Stimulated activated CD4-positive, alpha-beta T cell treated with anti-CD3 and anti-CD28 coated beads, Interleukin-2, amount 100 ng/mL, for 48 hours (primary cell): ENCODE measurements at places on chromosomes 2 and 18.

DNA sequence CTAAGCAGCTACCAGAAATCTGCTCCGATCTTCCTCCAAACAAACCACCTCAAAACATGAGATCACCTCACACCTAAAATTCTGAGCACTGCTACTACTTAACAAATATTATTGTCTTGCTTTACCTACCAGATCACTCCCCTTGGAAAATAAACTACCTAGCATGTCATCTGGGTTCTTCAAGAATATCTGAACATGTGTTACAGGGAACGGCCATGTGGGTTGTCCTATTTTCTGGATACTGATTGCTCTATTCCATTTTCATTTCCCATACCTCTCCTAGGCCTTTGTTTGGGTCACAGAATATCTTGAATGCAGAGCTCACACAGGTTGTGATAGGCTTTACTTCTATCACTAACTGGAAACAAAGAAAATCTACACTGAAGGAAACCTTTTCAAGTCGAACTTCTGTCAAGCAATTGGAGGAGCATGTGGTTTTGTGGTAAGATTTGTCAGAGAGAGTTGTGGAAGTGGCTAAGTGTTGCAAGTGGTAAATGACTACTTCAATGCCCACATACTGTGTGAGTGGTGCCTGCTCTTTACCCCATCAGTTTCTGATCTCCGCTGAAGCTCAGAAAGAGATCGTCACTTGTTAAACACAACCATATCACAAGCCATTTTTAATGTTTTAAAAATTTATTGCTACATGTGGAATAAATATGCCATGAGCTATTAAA, 739.1 kb upstream of the ZEB2 start:
- no peak for DNase-seq

DNA sequence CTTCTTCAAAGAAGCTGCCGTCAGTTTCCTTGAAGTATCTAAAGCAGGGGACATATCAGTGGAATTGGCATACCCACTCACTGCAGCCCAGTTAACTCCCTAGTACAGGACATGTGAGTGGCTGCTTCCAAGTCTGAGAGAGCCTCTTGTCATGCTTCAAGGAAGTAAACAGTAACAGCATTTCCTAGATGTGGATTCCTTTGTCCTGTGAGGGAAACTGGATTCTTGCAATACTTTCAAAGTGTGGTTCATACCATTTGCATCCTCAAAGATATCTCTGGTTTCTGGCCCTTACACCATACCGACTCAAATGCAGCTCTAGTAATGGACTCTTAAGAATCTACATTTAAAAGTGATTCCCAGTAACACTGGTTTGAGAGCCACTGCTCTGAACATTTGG, 87.2 kb downstream of the ESCO1 start:
- no peak for DNase-seq

- DNase-seq, result no peak
Measured at GRCh38 chr2:235765181-235765820, 271.5 kb downstream of the AGAP1 start.

DNA sequence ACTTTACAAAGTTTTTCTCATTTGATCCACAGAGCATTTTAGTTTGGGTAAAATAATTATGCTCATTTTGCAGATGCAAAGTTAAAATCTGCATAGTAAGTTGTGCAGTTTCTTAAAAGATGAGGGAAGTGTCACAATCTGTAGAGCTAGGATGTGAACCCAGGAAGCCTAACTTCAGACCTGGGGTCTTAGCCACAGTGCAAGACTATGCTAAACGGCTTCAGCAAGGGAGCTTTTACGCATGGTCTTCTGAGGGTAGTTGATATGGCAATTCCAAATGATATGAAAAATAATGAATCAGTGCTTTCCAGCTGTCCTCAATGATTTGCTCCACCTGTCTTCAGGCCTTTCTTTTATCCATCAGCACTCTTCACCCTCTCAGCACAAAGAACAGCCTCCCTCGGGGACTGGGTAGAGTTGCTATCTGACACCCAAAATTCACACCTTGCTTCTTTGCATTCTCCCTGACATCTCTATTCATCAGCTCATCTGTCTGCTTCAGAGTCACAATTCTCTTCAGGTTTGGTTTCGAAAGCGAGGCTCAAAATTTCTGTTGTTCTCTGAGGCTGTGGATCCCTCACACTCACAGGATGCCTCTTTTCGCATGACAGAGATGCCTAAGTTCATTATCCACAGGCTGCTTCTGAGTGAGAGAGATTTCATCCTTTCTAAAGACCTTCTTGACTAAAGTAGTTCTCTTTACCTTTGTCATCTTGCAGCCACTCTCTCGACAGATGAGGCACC, 302.5 kb downstream of the NRXN1 start:
- DNase-seq, result no peak

- DNase-seq, result no peak
Measured at GRCh38 chr18:78169174-78169864, 810.3 kb upstream of the SALL3 start.

GRCh38 chr18:68992719-68993482, 195.0 kb downstream of the CCDC102B start:
- no peak for DNase-seq

- DNase-seq, result no peak
Measured at GRCh38 chr2:136243638-136244535, 125.9 kb upstream of the CXCR4 start.

DNA sequence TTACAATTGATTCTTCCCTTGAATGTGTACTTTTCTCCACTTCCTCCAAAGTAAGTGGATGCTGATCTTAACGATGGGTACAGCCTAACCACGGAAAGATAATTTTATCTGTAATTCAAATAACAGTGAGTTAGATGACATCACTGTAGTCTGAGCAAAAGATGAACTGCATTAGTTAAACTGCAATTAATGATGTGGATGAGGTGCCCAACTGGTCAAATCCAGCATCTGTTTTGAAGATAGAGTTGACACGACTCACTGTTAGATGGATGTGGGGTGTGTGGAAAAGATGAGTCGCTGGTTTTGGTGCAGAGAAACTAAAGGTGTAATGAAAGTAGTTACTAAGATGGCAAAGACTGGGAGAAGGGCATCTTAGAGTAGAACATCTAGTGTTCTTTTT, 270.5 kb upstream of the MEIS1 start:
- DNase-seq, result no peak

DNA sequence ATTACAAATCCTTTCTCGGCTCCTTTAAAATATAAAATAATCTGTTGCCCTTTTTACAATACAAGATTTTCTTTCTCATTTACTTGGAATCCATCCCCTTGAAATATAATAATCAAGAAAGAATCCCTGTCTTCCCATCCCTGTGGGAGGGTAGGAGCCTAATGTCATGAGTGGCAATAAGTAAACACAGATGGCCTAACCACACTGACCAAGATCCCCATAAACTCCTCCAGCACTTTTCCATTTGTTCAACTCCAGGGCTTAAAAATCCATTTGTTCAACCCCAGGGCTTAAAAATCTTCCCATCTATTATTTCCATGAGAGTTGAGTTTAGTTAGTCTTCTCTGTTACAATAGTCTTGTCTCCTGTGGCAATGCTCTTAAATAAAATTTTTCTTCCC, 297.6 kb downstream of the CDH7 start:
- DNase-seq, result no peak

DNA sequence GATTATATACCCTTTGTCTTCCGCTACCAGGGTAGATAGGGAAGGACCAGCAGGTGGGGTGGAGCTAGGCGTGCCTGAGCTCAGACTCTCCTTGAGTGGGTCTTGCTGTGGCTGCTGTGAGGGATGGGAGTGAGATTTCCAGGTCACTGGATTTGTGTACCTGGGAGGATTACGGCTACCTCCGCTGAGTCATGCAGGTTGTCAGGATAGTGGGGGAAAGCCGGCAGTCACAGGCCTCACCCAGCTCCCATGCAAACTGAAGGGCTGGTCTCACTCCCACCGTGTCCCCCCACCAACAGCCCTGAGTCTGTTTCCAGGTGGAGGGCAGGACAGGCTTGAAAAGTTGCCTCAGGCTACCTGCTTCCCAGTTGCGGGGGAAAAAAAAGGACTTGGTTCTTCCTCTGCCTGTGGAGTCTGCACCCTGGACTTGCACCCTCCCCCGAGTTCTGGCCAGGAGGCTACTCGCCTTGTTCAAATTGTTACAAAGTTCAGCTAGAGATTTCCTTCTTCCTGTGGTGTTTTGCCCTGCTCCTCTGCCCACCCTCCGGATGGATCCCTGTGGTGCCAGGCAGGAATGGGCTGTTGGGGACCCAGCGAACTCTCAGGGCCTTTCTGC, 268.3 kb downstream of the VAPA start:
- DNase-seq, result no peak

DNA sequence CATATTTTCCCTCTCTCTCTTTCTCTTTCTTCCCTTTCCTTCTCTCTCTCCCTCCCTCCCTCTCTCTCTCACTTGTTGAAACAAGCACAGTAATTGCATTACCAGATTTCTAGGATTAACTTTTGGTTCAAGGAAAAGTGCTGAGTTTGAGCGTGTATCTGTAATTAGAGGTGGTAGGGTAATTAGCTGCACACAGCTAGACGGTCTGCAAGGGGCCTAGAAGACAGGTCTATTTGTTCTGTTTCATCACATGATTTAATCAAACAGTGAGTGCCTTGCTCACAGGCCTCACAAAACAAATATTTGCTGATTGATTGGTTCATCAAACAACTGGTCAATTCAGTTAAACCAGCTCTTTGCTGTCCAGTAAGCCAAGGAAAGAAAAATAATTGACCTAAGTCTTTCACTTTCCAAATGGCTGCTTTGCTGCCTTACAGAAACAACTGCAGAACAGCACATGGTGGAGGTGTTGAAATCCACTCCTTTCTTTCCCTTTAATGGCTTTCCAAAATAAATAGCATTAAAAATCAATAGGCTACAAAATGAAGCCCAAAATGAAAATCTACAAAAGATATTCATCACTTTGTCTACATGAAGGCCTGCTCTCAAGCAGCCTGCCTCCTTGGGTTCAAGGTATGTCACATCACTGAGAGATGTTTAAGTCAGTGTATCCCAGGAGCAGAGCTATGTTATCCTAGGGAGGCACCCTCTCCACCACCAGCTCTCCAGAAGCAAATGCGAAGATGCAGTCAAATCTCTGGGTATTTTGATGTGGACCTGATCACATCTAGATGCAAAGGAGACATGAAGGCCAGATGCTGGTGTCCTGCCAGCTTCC, 264.4 kb upstream of the SIX2 start:
- DNase-seq, result no peak

DNA sequence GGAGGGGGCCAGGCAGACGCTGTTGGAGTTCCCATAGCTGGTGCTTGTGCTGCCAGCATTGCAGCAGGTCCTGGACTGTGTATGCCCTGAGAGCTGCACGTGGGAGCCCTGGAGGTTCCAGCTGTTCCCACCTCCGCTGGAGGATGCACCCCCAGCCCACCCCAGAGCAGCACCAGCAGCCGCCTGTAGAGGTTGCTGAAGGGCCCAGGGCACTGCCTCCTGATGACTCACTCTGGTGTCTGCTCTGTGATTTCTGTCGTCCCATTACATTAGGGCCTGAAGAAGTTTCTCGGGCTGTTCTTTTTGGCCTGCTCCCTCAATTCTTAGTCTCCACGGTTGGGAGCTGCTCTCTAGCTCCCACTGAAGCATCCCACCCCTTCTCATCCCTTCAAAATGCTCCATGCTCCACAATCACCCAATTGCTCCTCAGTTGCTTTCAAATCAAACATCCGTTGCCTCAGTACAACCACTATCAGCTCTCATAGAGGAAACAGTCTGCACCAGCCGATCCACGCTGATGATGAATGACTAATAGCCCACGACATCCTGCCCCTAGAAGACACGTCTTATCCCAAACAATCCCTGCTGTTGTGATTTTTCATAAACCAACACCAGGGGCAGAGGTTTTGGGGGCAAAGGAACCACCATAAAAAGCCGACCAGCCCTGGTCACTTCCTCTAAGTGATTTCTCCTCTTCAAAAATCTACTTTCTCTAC, 65.2 kb upstream of the RNF152 start:
- no peak for DNase-seq

DNA sequence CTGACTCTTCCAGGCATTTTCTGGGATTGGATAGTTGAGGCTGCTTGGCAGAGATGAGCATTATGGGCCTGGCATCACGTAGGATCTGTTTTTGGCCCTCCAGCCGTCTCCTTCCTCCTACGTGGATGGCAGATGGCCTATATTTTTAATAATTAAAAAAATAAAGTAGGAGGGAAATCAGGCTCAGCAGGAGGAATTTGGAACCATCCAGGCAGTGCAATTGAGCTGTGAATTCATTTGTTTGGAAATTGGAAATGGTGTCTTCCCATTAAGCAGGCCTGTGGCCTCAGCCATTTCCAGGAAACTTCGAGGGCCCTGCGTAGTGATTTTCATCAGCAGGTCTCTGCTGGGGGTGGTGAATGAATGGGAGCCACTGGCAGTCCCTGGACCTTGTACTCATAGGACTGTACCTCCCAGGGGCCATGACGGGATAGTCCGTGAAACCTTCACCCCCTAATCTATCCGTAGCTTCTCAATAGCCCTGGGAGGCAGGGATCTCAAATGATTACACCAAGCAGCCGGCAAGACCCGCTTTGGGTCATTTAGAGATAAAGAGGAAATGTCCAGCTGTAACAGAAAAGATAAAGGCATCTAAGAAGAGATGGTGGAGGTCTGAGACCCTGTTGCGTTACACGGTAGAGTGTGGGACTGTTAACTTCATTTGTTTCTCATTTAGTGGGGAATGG, 73.1 kb upstream of the TNP1 start:
- DNase-seq, result no peak

DNA sequence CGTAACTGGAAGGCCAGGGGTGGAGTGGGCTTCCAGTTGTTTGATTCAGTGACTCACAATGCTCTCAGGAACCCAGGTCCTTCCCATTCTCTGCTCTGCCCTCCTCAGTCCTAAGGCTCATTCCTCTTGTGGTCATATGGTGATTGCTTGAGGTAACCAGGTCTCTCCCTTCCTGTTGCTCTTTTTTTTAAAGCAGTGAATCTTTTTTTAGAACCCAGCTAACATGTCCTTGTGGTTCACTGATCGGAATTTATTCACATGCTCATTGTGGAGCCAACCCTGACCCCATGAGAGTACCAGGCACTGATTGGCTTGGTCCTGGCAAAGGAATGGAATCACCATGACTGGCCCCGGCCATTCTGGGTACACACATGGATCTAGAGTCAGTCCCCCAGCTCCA, 7.4 kb downstream of the THNSL2 start:
- no peak for DNase-seq

- no peak for DNase-seq
Measured at GRCh38 chr2:219438453-219438852, 3.8 kb downstream of the SPEG start.

GRCh38 chr2:108244667-108245414, 5.1 kb downstream of the SULT1C3 start:
- DNase-seq, result no peak

GRCh38 chr2:106189325-106189724, 4.8 kb downstream of the UXS1 start:
- DNase-seq, result no peak

- DNase-seq, result peak; percentile 51
Measured at GRCh38 chr18:32552421-32553030, 81.8 kb upstream of the GAREM1 start.

GRCh38 chr18:13893418-13893760, 21.9 kb downstream of the MC2R start:
- DNase-seq, result no peak

DNA sequence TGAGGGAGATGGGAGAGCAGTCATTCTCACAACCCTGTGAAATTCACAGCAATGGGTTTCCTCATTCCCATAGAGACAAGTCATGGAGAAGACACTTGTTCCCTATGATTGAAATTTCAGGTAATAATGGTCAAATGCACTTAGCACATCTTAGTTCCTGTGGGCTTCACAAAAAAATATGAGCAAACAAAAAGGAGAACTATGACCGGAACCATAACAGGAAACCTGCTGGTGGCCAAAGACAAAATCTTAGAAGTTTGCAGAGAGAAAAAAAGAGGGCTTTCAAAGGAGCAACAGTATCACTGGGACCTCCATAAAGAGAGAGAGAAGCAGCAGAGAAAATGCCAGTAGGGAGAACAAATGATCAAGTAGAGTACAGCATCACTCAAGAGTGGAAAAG, 138.9 kb upstream of the APCDD1 start:
- no peak for DNase-seq
